NCI-H226 (cell line): ENCODE measurements at places on chromosomes 16 and 17.
A peak's percentile ranks its signal among the peaks of the same experiment; 100 is the strongest.

DNA sequence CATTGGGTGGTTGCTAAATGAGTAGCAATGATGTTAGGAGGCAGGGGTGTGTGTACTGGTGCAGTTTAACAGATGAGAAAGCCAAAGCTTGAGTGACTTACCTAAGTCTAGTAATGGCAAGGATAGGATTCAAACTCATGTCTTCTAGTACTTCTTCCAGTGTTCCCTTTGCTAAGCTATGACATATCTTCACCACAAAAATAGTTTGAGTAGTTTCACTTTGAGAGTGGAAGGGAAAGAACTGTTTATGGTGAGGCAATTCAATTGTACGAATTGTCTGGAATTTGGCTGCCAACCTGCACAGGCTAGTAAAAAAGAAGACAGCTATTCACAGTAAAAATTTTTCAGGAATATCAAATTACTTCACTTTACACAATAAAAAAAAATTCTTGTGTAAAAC lies 138.0 kb downstream of the NLK start:
- no peak for DNase-seq

DNA sequence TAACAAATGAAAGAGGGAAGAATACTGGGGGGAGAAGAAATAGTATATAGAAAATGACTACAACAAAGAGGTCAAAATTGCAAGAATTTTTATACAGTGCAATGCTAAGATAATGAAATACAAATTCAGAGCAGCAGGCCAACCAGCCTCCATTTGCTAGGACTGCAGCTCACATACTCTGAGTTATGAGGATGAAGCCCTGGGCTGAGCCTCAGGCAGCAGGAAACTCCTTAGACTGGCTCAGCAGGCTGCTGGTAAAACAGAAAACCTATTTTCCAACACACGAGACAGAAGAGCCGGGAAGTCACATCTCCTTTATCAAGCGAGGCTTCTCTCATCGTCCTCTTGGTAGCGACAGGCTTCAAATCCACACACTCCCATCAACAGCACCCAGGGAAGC lies 296.5 kb downstream of the SLC39A11 start:
- DNase-seq, result no peak

- DNase-seq, result no peak
Observed at GRCh38 chr17:14790521-14790920, 474.6 kb downstream of the PMP22 start.

DNA sequence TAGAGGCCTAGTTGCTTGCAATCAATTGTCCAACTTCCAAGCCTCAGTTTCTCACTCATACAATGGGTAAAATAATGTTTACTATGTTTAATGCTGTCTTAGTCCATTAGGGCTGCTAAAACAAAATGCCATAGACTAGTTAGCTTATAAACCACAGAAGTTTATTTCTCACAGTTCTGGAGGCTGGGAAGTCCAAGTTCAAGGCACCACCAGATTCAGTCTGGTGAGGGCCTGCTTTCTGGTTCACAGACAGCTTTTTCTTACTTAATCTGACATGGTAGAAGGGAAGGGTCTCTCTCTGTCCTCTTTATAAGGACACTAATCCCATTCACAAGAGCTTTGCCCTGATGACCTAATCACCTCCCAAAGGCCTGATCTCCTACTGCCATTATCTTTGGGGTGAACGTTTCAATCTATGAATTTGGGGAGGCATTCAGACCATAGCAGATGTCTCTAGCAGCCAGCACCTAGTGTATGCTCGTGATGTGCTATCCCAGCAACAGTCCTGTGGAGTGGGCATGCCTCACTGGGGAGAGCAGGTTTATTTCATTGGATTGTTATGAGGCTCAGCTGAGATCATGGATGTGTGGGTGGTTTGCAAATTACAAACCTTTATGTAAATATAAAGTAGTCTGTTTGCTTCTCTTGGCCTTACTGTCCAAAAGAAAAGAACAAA lies 25.2 kb downstream of the YPEL2 start:
- no peak for DNase-seq

GRCh38 chr17:5583426-5584382 lies 605 bp downstream of the NLRP1 start:
- no peak for DNase-seq

- no peak for DNase-seq
Observed at GRCh38 chr16:57611181-57611580, 17.2 kb upstream of the ADGRG1 start.

DNA sequence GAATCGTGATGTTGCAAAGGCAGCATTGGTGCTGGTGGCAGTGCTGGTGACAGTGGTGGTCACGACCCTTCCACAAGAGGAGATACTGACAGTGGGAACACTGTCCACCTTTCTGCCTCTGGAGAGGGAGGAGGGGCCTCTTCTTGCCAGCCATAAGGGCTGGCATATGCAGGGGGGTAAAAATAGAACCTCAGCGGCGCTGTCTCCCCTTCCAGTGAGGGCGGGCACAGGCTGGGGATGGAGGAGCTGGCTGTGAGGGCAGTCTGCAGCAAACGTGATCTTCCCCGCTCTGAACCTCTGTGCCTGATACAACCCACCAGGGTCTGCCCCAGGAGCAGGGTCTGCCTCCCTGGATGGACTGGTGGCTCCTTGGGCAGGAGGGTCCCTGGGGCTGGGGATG lies 3.4 kb downstream of the RAP1GAP2 start:
- no peak for DNase-seq

DNA sequence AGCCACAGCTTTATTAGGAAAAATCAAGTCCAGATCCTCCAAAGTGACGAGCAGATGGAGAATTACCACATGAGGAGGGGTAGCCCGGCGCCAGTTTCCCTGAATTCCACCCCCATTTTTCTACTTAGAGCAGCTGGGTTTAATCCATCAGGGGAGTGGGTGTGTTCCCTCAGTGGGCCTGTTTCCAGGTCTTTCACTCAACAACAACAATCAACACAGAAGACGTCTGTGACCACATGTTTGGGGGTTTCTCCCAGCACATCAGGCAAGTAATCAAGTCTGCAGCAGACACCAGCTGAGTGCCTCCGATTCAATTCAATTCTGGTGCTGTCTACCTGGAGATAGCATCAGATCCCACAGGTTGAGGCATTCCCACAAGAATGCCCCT lies 6.8 kb downstream of the SLC6A2 start:
- no peak for DNase-seq

GRCh38 chr17:49357516-49357915 lies 4.5 kb downstream of the ZNF652 start:
- no peak for DNase-seq

- DNase-seq, result no peak
Observed at GRCh38 chr17:20033415-20033814, 24.3 kb downstream of the SPECC1 start.

GRCh38 chr17:29571883-29572681 lies 3.6 kb downstream of the TP53I13 start:
- no peak for DNase-seq

- DNase-seq, result peak; percentile 26
Observed at GRCh38 chr16:20849589-20850390, 43.5 kb downstream of the REXO5 start.

DNA sequence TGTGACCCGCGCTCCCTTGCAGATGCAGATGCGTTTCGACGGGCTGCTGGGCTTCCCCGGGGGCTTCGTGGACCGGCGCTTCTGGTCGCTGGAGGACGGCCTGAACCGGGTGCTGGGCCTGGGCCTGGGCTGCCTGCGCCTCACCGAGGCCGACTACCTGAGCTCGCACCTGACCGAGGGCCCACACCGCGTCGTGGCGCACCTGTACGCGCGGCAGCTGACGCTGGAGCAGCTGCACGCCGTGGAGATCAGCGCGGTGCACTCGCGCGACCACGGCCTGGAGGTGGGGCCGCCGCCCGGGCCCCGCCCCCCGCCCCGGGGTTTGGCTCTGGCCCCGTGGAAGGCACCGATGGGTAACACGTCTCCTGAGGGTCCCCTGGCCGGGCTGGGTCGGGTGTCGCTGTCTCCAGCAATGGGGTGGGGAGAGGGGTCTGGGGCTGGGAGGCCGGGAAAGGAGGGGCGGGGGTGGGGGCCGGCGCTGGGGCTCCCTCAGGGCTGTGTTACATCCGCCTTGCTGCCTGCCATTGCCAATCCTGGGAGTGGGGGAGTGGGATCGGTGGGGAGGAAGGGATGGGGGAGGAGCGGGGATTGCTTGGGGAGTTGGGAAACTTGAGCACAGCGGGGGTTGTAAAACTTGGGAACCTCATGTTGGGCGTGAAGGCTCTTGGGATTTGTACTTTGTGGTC lies 737 bp downstream of the NUDT16L1 start:
- DNase-seq, result peak; percentile 47

DNA sequence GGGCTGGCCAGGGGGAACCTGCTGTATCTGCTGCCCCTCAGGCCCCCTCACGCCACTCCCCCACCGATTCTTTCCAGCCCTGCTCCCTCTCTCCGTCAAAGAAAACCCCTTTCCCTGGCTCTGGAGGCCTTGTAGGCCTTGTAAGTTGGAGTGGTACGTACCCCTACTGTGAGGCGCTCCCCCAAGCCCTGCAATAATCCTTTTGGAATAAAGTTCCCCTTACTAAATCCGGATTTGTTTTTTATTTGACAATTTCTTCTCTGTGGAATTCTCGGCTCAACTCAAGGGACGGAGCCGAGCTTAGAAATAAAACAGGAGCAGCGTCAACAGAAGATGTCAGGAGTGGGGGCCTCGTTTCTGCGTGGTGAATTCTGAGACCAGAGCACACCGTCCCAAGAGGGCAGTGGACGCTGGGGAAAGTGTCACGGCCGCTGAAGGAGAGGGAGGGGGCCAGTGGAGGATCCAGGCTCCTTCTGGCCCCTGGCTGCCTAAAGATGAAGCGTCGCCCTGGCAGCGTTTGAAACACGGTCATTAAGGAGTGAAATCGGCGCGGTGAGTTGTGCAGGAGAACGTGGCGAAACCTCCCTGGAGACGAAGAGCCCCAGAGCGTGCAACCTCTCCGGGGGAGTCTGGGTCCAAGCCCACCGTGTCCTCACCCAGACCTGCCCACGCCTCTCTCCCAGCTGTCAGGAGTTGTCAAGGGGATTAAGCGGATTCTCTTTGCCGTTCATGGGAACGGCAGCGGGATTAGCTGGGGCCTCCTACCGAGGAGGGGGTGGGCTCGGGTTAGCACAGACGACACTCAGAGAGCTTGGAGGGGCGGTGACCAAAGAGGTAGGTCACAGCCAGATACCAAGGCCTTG lies 47.0 kb downstream of the SLC7A5 start:
- DNase-seq, result no peak

DNA sequence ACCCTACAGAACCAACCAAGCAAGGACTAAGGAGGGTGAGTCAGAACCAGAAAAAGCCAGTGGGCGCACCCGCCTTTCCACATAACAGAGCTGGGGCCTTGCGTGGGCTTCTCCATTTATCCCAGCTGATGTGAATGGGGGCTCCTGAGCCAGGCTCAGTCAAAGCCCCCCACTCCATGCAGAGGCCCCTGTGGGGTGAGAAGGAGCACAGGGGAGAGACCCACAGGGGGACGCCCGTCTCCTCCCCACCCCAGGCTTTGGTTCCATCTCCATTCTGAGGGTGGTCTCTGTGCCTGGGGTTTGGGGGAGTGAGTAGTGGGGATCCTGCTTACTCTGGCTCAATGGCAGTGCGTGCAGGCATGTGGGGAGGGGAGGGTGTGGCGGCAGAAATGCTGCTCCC lies 210.1 kb upstream of the TNRC6C start:
- no peak for DNase-seq

DNA sequence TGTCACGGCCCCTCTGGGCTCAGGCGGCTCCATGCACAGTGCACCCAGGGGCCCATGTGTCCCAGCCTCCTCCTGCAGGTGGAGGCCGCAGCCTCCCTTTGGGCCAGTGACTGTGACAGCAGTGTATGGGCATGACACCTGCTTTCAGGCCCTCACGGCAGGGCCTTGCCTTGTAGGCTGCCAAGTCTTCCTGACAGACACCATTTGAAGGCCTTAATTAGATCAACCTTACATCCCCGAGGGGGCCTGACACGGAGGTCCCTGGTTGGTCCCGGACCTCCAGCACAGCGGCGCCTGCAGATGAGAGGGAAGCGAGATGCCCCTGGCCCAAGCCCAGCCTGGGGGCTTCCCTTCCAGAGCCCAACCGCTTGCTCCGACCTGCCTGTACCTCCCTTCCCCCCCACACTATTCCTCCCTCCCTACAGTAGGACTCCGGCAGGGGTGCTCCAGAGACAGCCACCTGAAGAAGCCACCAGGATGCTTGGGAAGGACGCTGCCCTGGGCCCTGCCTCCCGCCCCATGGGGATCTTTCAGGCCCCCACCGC lies 31.9 kb downstream of the BAIAP2 start:
- no peak for DNase-seq

DNA sequence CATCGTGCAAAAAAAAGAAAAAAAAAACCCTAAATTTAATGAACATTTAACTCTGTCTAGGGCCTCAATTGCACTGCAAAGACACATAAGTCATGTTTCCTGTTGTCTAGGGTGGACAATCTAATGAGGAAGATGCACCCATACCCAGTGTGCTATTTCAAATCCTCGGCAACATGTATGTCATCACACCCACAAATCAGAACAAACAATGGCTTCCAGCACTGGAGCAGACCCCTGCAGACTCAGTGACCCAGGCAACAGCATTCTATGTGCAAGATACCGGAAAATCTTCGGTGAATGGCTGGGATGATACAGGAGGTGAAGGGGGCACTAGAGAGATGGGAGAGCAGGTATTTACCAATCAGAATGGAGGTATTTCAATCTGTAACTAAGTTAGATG lies 221.7 kb upstream of the XYLT1 start:
- DNase-seq, result no peak

DNA sequence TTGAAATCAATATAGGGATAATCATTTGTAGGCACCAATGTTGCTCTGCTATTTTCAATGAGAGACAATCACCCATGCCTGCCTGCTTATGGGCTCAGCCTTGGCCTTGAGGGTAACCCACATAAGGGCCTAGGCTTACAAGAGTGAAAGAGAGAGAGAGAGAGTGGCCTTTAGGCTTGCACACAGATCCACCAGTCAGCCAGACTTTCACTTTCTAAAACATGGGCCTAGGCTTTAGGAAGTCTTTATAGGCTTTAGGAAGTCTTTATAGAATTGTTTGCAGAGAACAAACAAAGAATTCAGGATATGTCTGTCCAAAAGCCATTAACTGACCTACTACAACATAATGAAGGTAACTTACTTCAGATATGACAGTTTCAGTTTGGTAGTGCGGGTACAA lies 3.4 kb downstream of the ABCA9 start:
- no peak for DNase-seq

GRCh38 chr17:77132411-77133086 lies 8.2 kb upstream of the SEC14L1 start:
- DNase-seq, result no peak

DNA sequence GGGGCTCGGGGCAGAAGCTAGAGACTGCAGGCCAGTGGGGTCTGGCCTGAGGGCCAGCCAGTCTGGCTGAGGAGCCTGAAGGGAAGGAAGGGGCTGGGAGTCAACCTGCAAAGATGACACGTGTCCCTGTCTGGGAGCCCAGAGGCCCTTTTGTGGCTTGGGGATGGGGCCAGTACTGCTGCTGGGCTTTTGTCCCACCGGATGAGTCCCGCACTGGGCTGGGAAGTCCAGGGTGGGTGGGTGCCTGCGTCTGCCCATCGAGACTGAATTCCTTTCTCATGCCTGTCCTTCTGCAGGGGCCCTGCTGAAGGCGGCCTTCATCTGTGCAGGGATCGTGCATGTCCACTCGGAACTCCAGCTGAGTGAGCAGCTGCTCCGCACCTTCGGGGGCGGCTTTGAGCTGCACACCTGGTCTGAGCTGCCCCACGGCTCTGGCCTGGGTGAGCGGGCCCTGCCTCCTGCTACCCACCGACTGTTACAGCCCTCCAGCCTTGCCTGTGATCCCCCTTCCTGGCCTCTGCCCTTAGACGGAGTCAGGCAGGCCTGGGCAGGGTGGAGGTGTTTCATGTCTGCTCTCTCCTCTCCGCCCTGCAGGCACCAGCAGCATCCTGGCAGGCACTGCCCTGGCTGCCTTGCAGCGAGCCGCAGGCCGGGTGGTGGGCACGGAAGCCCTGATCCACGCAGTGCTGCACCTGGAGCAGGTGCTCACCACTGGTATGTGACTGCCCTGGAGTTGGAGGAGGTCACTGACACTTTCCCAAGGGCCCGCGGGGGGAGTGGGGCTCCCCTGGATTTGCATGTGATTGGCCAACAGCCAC lies 20.9 kb downstream of the FCSK start:
- DNase-seq, result no peak
